ENCODE measurements at places on chromosomes 4 and X.

DNA sequence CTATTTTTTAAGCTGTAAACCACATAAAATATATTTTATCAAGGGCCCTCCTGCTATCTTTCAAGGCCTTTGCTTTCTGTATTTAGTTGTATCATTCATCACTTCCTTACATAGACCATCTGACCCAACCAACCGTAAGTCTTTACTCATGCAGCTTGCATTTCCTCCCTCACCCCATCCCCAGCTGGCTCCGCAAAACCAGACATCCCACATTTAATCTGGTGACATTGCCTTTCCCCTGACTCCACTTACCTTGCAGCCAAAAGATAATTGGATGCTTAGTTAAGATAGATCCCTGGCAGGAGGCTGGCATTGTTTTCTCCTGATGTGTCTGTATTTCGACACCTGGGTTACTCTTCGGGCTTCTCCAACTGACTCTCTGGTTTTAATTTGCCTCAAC lies 183.7 kb upstream of the LDB2 start:
- DNase-seq = no peak

GRCh38 chr4:56050625-56051024 lies 101.9 kb downstream of the CEP135 start:
- DNase-seq = no peak

GRCh38 chr4:183380901-183381300 lies 58.7 kb upstream of the CLDN24 start:
- no peak for DNase-seq

GRCh38 chr4:106126062-106126461 lies 189.9 kb downstream of the TBCK start:
- DNase-seq = no peak

DNA sequence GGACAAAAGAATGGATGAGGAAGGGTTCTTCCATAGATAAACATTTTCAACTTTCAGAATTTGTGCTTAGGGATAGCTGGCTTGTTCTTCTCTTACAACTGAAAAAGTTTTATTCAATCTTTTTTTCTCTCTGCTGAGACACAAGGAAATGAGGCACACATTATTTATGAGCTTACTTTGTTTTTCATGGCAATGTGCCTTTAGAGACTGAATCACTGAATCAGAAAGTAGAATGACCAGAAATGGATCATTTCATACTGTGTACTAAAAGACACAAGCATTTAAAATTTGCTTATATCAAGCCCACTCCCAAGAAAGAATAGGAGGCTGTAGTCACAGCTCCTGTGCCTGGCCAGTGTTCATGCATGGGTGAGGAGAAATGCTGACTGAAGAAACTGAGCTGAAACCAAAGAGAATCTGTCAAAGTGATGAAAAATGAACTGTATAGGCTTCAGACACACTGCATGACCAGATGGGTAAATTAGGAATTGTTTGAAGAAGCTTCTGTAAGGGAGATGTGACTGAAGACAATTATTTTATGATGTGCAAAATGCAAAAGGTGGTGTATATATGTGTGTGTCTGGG lies 413.8 kb downstream of the RAPGEF2 start:
- DNase-seq = no peak

GRCh38 chrX:71225009-71225408 lies 2.0 kb downstream of the GJB1 start:
- no peak for DNase-seq

GRCh38 chrX:11944501-11944900 lies 186.5 kb downstream of the MSL3 start:
- DNase-seq = no peak

GRCh38 chrX:133645977-133646718 lies 230.9 kb upstream of the GPC4 start:
- DNase-seq = no peak

GRCh38 chrX:115679460-115679859 lies 118.5 kb downstream of the PLS3 start:
- no peak for DNase-seq
